Pons (tissue), 1 donor: ENCODE measurements at places on chromosomes 1 and 21.

DNA sequence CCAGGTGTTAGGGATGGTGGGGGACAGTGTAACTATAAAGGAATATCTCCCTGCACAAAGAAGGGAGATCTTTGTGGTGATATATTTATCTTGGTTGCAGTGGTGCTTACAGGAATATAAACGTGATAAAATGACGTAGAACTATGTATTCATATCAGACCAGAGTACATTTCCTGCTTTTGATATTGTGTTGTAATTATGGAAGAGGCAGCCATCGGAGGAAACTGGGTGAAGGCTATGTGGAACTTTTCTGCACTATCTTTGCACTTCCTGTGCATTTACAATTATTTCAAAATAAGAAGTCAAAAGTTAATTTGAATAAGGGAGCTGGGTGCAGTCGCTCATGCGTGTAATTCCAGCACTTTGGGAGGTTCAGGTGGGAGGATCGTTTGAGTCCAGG is 37.6 kb downstream of the NDUFS5 start:
- no peak for DNase-seq

DNA sequence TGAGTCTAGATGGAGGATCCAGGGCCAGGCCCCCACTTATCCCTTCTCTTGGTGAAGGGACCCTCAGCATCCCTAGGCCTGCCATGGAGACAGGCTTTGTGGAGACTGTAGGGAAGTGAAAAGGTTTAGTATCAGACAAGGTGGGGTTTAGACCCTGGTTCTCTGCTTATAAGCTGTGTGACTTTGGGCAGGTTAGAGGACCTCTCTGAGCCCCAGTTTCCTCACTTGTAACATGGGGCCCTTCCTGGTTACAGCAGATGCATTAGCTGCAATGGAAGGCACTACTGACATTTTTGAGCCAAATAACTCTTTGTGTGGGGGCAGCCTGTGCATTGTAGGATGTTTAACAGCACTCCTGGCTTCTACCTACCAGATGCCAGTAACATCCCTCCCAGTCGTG is 22.7 kb downstream of the PADI2 start:
- DNase-seq, result no peak

GRCh38 chr1:113660088-113660487 is 99.2 kb downstream of the PHTF1 start:
- DNase-seq, result peak; percentile 79

DNA sequence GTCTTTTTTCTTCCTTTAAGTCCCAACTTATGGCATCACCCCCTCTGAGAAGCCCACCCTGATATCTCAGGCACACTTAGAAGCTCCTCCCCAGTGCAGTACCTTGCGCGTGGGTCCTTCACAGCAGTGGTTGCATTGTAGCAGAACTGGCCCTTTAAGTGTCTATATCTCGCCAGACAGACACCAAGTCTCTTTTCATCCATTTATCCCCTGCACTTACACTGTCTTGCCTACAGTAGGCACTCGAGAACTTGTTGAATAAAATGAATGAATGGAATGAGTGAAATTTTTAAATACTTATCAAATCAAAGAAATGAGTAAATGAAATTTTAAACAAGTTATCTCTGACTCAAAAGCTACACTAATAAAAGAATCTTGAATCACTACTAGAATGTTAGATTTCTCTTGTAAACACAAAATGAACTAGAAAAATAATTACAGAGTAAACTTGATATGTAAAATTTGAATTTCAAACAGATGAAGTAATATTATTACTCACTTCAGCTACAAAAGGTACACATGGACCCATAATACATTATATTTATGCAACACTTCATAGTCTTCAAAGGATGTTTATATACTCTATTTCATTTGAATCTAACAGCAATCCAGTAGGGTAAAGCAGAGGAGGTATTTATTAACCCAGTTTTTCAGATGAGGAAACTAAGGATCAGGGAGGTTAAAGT is 54.7 kb upstream of the MAN1A2 start:
- DNase-seq, result no peak

GRCh38 chr1:55826381-55827080 is 611.4 kb upstream of the USP24 start:
- no peak for DNase-seq
